Progenitor cell of endocrine pancreas (in vitro differentiated cells): ENCODE measurements at places on chromosomes 12 and 14.

DNA sequence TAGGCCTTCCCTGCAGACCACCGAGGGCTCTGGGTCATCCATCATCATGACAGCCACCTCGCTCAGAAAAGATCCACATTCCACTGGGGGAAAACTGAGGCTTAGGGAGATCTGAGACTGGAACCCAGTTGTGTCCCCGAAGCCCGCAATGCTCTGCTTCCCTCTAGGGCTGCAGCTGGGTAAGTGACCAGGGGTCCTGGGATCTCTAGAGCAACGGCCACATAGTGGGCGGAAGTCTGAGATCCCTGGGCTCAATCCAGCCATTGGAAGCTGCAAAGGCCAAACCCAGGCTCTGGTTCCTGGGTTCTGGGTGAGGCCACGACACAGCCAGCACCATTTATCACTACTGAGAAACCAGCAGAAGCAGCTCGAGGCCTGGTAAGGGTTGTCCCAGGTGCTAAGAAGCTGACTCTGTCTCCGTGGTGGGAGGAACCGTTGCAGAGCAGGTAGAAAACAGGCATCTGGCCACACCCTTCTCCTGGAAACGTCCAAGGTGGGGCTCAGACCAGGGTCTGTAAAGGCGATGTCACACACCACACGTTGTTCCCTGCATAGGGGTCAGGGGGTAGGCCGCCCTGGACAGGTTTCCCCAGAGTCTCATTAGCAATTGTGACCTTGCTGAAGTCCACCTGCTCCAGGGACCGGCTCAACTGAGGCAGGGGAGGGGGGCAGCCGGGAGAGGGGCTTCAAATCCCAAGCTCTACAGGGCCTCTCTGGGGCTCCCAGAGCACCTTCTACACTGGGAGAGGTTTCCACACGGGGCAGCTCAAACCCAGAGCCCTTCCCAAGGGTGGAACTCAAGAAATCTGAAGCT, 38.6 kb downstream of the BCL11B start:
- no peak for DNase-seq

- no peak for DNase-seq
Observed at GRCh38 chr12:121093487-121093891, 39.2 kb upstream of the P2RX7 start.

DNA sequence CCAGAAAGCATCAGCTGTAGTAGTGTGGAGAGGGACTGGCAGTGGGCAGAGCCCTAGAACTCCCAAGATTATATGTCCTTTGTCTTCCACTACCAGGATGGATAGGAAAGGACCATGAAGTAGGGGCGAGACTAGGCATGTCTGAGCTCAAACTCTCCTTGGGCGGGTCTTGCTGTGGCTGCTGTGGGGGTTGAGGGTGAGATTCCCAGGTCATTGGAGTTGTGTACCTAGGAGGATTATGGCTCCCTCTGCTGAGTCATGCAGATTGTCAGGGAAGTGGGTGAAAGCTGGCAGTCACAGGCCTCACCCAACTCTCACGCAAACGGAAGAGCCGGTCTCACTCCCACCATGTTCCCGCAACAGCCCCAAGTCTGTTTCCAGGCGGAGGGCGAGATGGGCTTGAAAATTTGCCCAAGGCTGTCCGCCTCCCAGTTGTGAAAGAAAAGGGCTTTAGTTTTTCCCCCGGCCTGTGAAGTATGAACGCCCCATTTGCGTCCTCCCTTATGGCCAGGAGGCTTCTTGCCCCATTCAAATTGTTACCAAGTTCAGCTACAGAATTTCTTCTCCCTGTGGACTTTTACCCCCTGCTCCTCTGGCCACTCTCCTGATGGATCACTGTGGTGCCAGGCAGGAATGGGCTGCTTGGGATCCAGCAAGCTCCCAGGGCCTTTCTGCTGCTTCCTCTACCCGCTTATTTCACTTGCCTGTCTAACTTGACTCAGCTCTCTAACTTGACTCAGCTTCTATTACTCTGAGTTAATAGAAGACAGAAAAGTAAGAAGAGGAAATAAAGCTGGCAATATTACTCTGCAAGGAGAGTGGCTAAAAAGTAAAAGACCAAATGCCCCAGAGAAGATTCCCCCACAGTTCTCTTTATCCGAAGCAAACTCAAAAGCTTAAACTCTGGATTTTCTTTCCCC, 159.3 kb downstream of the SLC2A13 start:
- no peak for DNase-seq

DNA sequence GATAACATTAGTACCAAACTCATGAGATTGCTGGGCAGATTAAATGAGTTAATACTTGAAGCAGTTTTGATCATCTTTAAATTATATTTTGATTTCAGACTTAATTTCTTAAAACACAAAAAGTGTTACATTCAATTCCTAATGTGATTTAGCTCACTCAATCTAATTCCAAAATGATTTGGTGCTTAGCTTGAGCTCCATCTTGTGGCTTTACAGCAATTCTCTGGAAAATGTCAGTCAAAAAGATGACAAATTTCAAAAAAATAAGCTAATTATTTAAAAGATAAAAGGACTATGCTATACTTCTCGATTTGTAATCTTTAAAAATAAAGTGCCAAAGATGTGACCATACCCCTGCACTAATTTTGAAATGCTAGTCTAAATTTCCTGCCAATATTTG, 10.1 kb downstream of the LLPH start:
- DNase-seq, result no peak

DNA sequence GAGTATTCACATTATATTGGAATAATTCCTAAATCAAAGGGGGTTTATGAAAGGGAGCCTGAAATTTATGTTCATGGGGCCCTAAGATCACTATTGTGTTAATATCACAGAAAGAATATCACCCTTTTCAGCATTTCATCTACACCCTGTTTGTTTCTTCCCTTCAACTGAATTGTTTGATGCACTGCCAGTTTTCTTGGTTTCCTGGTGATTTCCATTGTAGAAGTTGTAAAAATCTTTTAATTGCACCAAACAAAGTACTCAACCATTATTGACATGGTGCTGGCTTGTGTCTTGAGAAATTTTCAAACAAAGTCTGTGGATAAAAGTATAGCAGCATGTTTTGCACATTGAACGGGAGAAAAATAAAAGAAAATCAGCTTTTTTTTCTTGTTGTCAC, 154.8 kb upstream of the PRKD1 start:
- DNase-seq, result no peak

DNA sequence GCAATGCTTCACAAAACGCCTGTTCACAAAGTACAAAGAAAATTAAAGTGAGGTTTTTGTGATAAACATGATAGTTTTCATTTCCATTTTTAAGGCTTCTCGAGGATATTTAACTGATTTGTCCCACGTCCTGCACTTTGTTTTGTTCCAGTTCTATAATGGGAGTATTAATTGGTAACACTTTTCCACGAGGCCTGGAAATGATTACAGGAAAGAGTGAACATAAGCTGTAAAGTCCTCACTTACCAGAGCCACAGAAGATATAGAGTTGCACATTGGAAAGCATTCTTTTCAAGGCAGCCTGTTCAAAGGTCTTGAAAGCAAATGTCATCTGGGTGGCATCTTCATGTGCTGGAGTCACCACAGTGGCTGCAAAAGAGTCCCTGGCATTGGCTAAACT, 1236.6 kb downstream of the BCL11B start:
- no peak for DNase-seq

DNA sequence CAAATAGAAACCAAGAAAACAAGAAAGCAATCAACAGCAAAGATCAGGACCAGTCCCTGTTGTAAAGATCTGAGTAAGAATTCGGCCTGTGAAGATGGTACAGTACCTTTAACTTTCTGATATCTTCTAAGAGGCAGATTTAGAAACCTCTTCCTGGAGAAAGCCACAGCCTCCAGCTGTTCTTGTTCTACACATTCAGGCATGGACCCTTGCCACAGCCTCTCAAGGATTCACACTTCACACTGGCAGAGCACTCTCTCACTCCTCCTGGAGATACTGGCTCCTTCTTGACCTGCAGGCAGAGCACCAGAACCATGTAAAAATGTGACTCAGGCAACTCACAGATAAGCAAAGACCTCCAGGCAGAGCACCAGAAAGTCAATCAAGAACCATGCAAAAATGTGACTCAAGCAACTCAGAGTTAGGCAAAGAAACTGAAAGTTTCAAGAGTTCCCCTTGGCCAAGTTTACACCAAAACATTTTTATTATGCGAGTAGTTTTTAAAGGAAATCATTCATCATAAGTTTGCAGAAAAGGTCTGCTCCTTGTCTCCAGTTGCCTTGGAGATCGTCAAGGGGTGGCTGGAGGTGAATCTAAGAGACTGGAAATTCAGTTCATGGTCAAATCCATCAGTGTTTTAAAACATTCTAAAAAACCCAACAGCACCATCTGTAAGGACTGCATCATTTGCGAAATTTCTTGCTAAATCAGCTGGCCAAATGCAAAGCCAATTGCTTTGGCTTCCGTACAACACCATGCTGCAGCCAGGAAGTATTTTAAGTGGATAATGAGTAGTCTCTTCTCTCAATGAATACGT, 119.3 kb upstream of the MDM1 start:
- DNase-seq, result no peak

DNA sequence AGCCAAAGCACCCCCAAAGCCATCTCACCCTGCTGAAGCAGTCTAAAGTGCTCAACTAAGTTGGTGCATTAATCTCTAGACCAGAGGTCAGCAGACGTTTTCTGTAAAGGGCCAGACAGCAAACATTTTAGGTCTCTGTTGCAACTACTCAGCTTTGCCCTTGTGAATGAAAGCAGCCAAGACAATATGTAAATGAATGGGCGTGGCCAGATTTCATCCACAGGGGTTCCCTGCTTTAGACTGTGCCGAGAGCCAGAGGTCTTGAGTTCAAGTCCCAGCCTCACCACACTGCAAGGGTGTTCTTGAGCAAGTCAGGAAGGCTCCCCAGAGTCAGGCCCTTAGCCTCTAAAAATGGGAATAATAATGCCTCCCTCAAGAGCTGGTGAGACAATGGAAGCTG, 166.2 kb downstream of the CHST11 start:
- DNase-seq, result no peak

- DNase-seq, result no peak
Observed at GRCh38 chr14:30875788-30876053, 1.4 kb downstream of the COCH start.

DNA sequence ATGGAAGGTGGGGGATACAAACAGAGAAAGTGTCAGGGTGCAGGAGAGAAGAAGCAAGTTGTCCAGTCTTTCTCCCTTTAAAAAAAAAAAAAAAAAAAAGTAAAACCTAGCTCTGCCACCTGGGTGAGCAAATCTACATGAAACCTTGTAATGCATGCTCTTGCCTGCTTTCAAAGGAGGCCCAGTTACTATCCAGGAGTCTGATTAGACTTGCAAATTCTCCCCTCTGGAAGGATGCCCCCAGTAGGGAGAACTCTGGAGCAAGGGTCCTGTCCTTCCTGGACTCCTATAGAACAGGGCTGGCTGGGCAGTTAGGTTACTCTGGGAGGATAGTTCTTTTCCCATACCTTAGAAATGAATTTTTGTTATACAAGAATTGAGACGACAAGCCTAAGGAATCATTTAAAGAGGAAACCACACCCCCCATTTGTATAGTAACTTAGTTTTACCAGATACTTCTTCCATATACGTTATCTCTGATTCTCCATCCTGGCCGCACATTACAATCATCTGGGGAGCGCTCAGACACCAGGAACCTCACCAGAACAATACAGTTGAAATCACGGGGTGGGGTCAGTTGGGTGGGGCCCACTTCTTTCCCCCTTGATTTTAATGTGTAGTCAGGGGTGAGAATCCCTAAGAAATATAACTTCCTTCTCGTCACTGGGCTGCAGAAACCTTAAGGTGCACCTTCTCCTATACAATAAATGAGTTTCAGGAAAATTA, 30.5 kb downstream of the RAB35 start:
- no peak for DNase-seq

- no peak for DNase-seq
Observed at GRCh38 chr14:60349663-60350365, 100.8 kb downstream of the PPM1A start.

DNA sequence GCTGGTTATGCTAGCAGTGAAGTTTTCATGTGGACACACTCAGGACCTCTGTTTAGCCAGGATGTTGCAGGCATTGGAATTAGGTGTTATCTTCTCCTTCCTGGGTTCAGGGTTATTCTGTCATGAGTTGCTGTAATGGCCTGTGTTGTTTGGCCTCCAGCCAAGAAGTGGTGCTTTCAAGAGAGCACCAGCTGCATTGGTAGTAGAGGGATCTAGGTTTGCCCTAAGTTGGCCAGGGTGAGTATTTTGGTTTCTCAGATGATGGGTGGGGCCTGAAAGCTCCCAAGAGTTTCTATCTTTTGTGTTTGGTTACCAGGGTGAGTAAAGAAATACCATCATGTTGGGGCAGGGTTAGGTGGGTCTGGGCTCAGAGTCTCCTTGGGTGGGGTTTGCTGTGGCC, 2.7 kb upstream of the GZMH start:
- DNase-seq, result no peak

GRCh38 chr14:101328412-101329028, 232.8 kb upstream of the DIO3 start:
- no peak for DNase-seq

- no peak for DNase-seq
Observed at GRCh38 chr12:33187409-33187808, 252.2 kb downstream of the SYT10 start.

DNA sequence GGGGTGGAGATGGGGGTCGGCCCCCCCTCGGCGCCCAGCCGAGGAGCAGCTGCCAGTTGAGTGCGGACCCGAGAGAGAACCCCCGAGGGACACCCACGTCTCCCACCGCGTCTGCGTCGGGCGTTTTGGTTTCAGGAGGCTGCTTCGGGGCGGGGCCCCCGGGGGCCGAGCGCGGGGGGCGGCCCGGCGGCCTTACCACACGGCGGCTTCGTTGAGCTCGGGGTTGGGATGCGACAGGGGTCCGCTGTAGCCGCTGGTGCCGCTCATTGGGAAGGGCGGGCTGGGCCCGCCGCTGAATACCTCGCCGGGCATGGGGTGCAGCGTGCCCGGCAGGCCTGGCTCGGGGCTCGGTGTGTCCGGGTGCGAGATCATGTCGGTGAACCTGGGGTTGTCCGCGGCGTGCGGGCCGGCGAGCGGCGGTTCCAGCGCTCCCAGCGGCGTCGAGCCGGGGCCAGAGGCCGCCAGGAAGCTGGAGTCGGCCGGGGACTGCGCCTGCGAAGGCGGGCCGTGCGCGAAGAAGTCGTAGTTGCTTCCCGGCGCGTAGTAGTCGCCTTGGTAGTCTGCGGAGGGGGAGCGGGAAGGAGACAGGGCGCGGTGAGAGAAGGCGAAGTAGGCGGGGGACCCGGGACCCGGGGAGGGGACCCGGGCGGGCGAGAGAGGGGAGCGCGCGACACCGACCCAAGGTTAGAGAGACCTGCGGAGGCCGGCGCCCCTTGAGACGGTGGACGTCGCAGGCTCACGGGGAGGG, 8.5 kb downstream of the LHX5 start:
- no peak for DNase-seq

DNA sequence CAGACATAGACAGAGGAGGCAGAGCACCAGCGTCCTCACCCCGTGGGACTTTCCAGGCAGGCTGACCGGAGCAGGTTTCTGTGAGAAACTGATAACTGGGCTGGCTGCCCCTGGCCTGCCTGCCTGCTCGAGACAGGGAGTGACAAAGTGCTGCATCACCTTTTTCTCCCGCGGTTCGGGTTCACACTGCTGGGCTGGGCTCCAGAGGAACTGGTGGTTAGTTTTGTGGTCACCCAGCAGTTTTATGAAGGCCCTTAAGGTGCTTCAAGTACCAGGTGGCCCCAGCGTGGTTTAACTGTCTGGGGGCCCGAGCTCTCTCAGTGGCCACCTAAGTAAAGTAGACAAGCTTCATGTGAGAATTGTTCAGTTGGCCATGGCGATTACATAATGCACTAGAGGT, 1073.6 kb downstream of the BCL11B start:
- no peak for DNase-seq
